Sigmoid colon (tissue), 7 donors: ENCODE measurements at places on chromosomes 5 and 9. TPM values are rescaled to one million over a fixed set of nuclear protein-coding genes. Genes with fewer than 3 reads are reported as not detected.

LPAR1 gene
- total RNA-seq, result 62.4 TPM

CMYA5 gene
- 6.7 TPM for total RNA-seq

CDH9 gene
- total RNA-seq, result not detected

PRDM9 gene
- total RNA-seq, result not detected

SPATA31A3 gene
- total RNA-seq, result not detected

MINAR2 gene
- total RNA-seq, result 0.27 TPM

SLC6A7 gene
- not detected for total RNA-seq

VCAN gene
- total RNA-seq, result 65.8 TPM

SMIM23 gene
- total RNA-seq, result not detected

DNAJC25 gene
- total RNA-seq, result 7.4 TPM

DNA sequence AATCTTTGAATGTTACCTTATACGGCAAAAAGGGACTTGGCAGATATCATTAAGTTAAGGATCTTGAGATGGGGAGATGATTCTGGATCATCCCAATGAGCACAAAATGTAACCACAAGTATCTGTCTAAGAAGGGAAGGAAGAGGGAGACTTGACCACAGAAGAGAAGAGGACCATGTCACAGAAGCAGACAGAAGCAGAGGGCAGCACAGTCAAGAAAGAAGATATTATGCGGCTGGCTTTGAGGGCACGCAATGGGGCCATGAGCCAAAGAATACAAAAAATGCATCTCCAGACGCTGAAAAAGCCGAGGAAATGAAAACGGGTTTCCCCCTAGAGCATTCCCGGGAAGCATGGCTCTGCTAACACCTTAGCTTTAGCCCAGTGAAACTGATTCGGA lies 225.3 kb downstream of the NR2F1-AS1 start:
- no peak for DNase-seq

- DNase-seq, result no peak
Observed at GRCh38 chr5:123855609-123856008, 343.6 kb downstream of the CSNK1G3 start.

DNA sequence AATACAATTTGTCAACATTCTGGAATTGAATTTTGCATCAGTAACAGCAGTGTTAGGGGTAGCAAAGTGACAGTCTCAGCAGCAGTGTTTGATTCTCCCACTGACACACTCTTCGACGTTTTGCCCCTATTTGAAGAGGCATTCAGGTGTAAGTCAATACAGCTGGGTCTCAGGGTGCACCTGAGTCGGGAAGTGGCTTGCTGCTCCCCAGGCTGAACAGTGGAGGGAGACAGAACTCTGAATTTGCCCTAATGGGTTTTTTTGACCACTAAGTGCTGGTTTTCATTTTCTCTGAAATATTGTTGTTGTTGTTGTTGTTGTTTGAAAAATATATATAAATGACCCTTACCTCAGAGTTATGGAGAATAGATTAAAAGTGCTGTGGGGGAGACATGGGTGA lies 223.2 kb downstream of the TLR4 start:
- DNase-seq, result no peak

GRCh38 chr9:123735376-123735775 lies 194.6 kb downstream of the DENND1A start:
- no peak for DNase-seq

DNA sequence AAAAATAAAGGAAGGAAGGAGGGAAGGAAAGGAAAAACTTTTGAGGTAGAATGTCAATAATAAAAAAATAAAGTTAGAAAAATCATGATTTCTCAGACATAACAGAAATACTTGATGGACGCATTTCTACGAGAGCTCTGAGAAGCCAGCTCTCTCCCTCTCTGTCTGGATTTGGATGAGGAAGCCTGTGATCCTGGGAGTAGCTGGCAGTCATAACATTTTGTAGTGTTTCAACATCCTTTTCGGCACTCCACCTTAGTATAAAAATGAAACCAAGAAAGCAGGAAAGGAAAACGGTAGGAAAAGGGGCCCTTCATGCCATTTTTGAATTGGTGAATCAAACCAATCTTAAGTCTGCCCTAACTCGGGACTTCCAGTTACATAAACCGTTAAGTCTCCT lies 321.3 kb downstream of the EPB41L4A start:
- DNase-seq, result no peak

DNA sequence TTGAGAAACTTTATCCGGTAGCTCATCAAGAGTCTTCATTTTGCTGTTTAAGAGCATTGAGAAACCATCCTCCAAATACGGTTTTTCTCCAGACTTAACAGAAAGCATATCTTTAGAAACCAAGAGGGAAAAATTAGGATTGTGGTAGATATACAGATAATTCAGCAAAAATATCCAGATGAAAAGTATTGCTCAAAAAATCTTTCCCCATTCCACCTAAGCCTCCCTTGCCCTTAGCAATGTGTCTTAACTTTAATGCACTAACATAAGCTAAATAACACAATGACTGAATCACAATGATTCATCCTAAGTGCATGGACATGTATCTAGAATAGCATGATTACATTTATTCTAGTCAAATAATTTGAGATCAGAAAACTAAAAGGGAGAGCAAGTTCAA lies 130.3 kb upstream of the TARS1 start:
- DNase-seq, result no peak

DNA sequence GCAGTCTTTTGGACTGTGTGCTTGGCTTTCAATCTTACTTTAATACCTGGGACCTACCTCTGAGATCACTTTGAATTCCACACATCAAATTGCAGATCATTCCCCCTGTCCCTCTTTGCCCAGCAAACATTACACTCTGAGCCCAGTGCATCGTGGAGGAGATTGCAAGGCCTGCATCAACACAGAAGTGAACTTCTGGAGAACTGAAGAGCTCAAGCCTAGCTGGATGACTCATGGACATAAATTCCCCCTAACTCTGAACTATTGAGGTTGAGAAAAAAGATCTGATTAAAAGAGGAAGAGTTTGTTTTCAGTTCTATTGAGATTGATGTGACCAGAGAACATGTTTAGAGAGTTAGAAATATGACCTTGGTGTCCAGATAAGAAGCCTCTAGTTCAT lies 316.0 kb upstream of the DMAC1 start:
- DNase-seq, result no peak

GRCh38 chr5:53425687-53426511 lies 54.5 kb upstream of the FST start:
- DNase-seq, result no peak

DNA sequence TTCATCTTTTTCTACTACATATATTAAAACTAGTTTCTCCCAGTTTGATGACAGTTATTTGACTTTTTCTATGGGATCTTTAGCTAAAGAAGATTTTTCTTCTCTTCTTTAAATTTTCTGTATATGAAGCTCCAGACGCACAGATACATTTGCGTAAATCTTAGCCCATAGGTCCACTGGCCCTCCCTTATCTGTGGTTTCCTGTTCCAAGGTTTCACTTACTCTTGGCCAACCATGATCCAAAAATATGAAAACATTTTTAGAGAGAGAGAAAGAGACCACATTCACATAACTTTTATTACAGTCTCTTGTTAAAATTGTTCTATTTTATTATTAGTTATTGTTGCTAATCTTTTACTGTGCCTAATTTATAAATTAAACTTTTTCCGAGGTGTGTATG lies 270.2 kb upstream of the DAPK1 start:
- DNase-seq, result no peak

DNA sequence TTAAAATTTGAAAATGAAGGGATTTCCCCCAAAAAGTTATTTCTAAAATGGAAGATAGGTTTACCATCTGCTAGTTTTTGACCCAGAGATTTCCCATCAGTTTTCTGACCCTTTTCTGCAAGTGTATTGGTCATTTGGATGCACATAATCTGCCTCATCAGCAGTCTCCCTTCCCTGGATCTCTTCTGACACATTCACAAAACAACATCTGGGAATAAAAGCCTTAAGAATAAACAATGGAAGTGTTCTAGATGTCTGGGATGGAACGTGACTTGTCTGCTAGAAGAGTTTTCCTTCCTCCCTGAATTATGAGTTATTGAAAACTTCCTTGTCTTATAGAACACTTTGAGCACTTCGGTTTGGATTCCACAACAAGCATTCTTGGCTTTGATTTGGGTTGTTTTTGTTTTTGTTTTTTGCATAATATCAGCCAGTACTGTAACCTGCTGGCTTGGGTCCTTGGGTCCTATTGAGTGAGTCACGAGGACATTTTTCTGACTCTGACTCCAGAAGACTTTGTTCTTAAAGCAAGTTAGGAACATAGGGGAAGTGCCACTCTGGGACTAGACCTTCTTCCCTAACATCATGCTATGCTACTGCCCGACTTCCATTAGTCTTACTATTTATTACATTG lies 18.2 kb upstream of the ESM1 start:
- no peak for DNase-seq

DNA sequence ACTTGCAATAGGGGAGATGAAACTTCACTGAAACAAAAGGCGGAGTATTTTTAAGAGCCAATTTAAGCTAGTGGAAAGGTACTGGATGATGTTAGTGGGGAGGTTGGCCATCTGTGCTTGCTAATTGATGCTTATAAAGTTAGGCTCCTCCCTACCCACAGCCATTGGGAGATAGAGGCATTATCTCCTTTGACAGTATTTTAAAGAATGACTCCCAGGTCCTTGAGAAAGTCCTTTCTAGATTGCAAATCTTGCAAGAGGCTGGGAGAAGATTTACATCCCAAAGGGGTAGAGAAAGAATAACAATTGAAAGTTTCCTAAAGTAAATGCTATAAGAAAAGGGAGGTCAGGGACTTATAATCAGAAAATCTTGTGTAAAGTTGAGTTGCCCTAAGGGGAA lies 282.6 kb downstream of the BRINP1 start:
- no peak for DNase-seq

GRCh38 chr9:92747459-92748232 lies 17.0 kb downstream of the BICD2 start:
- no peak for DNase-seq

GRCh38 chr5:150615141-150615699 lies 25.2 kb upstream of the SYNPO start:
- no peak for DNase-seq

DNA sequence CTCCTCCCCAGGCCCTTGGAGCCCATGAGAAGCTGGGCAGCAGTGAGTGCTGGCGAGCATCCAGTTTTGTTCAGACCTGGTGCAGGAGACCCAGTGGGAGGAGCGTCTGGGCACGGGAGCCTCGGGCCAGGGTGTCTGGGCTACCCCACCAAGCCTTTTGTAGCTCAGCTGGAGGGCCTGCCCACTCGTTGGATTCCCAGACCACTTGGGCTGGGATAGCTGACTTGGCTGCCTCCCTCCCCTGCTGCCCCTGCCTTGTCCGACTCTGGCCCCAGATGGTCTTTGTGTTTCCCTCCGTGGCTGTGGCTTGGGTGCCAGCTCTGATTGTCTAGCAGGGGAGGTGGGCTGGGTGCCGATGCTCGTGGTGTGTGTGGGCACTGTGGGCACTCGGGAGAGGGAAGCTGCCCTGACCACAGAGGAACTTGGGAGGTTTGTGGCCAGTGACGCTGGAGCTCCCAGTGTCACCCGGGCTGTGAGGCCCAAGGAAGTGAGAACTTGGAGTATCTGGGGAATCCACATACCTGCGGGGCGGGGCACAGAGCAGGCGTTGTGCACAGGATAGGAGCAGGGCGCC lies 47.3 kb downstream of the WNK2 start:
- no peak for DNase-seq

DNA sequence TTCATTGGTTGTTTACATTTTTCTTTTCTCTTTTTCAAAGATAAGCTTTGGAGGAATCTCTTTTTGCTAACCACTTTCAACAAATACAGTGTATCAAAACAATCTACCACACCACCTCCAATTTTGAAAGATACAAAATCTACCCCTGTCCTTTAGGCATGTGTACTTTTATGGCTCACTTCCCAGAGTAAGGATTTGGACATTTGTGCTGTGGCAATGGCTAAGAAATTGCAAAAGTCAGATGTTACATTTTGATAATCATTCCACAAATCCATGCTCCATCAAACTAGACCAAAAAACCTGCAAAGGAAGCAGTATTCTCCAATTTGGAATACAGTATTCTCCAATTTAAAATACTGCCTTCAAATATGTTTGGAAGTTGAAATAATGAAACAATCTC lies 204.9 kb downstream of the MCTP1 start:
- DNase-seq, result no peak

DNA sequence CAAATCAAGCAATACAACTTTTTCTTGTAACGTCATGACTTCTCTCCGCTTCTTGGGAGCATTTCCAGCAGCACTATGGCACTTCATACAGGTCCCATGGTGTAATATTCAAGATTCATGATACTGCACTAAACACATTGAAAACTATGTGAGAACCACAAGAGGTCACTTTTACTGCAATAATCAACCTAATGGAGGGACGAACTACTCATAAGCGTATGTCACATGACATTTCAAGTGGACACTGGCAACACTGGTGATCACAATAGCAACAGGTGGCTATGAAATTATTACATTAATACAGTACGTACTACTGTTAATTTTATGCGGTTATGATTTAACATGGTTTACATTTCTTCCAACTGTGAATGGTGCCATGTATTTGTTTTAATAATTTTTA lies 78.6 kb upstream of the TBC1D9B start:
- DNase-seq, result no peak

- DNase-seq, result no peak
Observed at GRCh38 chr9:109463924-109464625, 34.0 kb downstream of the PTPN3 start.

DNA sequence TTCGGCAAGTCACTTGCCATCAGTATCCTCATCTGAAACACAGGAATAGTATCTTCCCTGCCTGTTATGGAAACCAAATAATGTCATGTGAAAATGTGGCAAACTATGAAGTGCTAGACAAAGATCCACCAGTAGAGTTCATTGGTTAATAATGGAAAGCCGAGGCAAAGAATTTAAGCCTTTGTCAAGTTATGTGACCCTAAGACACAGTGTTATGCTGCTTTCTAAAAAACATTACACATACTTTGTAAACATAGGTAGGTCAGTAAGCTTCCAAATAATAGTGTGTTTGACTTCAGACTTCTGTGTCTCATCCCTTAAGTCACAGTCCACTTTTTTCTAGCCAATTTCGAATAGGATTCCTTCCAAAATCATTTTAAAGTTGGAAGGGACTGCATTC lies 6.0 kb downstream of the PTAR1 start:
- DNase-seq, result no peak

DNA sequence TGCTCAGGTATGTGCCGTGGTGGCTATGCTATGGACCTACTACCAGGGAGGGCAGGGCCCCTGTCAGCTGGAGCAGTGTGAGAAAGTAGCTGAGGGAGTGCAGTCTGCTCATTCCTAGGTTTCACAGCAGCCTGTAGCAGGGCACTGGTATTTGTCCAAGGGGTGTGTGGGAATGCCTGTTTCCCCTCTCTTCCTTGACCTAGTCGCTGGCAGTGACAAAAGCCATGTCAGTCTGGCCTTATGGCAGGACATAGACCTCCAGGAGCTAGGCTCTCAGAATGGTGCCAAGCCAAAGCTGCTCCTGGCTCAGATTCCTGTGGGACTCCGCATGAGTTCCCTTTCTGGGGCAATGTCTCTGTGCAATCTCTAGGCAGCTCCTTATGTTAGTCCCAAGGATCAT lies 253.9 kb upstream of the TYRP1 start:
- DNase-seq, result no peak
